ENCODE measurements at places on chromosomes 2 and 18.

- DNase-seq = no peak
These were observed 411.9 kb upstream of the TNP1 start for GRCh38 chr2:217271813-217272212.

DNA sequence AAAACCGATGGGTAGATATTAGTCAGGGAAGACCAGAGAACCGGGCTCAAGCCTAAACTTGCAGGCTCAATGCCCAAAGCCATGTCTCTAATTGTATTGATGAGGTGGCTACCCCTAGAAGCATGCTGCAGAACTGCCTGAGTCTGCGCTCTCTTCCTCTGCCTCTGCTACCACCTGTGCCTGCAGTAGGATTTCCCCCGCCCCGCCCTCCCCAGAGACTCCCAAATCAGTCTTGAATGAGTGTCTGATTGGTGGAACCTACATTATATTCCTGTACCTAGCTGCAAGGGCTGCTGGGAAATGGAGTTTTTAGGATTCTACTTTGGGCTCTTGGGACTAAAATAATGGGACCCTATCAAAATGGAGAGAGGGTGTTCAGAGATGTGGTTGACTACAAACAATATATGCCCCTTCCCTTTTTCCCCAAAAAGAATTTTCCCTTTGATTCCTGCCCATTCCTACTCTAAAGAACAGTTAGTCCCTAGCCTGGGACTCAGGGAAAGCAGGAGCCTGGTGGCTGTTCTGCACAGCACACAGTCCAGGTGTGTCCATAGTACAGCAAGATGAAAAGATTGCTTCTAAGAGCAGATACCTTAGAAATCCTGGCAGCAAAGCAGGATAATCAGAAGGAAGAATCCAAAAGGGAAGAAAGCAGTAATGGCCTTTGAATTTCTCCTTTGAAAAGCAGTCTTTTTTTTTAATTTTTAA lies 12.5 kb downstream of the GRP start:
- no peak for DNase-seq

DNA sequence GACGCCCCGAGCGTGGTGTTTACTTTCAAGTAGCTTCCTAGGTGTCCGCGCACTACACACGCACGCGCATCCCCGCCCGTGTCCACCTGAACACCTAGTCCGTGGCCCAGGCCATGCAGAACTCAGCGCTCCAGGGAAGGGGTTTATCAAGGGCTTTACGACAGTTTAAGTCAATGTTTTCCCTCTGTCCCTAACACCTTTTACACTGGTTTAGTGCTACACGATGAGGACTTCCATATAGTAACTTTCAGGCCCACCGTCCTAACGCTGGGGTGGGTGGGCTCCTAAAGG lies 1.4 kb upstream of the BCL2 start:
- no peak for DNase-seq

DNA sequence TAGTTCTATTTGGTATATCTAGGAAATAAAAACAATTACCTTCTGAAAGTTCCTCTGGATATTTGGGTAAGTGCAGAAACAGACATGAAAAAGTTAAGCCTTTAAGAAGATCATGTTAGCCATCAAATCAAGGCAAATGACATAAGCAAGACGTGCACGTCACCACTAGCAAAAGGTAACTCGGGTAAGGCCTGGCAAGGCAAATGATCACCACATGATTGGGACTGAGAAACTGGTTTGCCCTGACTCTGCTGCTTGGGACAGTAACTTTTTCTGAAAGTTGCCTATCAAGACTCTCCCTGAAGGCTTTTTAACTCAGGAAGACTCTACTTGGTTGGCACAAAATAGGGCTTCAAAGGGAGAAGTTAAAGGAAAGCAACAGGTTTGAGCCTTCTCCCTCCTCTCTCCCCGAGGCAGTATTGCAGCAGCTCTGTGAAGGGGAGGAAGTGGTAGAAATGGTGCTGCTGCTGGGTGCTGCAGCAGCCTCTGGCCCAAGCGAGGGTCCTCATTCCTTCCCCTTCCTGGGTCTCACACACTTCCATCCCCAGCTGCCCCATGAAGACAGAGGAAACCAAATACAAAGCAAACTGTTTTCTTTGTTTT lies 17.1 kb upstream of the TMEM237 start:
- DNase-seq = no peak

GRCh38 chr2:19746611-19747309 lies 155.0 kb downstream of the TTC32 start:
- DNase-seq = peak; percentile 10

GRCh38 chr2:234808907-234809306 lies 142.9 kb upstream of the SH3BP4 start:
- DNase-seq = no peak

- no peak for DNase-seq
These were observed 53.7 kb downstream of the EDAR start for GRCh38 chr2:108935271-108935741.

GRCh38 chr2:219570194-219570923 lies 980 bp downstream of the OBSL1 start:
- peak; percentile 11 for DNase-seq

DNA sequence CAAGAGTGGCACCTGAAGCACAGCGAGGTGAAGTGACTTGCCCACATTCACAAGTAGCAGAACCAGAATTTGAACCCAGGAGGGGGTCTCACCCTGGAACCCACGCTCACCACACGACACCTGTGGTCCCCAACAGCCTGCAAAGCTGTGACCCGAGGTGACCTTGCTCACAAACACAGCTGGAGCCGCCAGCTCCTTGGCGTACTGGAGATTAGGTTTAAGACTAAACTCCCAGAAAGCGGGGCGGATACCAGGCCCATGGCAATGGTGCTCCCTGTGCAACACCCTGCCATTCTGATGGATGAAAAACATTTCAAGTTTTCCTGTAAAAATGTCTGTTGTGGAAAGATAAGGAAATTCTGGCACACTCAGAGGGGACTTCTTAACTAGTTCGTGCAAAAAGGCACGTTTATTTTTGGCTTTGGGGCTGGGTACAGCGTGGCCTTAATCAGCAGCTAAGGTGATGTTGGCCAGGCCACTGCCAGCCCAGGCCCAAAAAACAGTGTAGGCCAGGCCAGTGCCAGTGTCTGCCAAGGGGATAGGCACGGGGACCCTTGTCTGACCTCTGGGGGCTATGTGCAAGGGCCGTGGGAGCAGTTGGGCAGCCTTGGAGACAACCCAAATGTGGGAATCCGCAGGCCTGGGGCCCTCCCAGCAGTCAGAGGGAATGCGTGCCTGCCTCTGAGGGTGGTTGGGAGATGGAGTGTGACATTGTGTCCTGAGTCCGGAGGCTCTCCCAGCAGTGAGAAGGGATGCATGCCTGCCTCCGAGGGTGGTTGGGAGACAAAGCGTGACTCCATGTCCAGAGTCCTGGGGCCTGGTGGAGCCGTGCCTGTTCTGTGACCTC lies 185.0 kb upstream of the HS6ST1 start:
- DNase-seq = no peak

DNA sequence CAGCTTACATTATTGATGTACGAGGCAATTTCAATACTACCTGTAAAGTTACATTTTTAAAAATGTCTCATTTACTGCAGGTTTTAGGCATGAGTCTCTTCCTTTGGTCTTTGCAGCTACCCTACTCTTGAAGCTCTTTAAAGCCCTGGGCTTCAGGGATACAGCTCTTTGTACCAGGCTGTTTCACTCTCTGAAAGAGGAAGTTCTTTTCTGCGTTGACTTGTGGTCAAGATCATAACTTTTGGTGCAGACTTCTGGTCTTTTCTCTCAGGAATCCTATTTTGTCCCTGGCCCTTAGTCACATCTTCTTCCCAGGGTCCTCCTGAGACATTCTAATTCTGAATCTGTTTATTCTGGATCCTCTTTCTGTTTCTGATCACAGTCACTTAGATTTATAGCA lies 16.6 kb upstream of the HRH4 start:
- DNase-seq = no peak

GRCh38 chr2:105793196-105793975 lies 48.7 kb downstream of the NCK2 start:
- no peak for DNase-seq

- DNase-seq = no peak
These were observed 1.5 kb downstream of the IKZF2 start for GRCh38 chr2:213149949-213150314.

- no peak for DNase-seq
These were observed 25.5 kb downstream of the IGFBP2 start for GRCh38 chr2:216658757-216659156.

- no peak for DNase-seq
These were observed 25.2 kb upstream of the RGPD4 start for GRCh38 chr2:107801498-107801897.

GRCh38 chr18:21000667-21001066 lies 110.9 kb downstream of the ROCK1 start:
- no peak for DNase-seq

DNA sequence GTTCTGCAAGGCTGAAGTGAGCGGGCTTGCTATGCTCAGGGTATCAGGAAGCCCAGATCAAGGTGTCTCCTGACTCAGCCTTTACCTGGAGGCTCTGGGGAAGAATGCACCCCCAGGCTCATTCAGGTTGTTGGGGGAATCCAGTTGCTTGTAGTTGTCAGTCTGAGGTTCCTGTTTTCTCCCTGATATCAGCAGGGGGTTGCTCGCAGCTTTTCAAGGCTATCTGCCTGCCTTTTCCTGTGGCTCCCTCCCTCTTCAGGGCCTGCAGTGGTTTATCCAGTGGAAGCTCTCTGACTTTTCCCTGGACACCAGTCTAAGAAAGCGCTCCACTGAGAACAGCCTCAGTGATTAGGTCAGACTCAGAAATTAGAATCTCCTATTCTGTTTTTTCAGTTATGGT lies 116.6 kb downstream of the PTPRM start:
- no peak for DNase-seq

DNA sequence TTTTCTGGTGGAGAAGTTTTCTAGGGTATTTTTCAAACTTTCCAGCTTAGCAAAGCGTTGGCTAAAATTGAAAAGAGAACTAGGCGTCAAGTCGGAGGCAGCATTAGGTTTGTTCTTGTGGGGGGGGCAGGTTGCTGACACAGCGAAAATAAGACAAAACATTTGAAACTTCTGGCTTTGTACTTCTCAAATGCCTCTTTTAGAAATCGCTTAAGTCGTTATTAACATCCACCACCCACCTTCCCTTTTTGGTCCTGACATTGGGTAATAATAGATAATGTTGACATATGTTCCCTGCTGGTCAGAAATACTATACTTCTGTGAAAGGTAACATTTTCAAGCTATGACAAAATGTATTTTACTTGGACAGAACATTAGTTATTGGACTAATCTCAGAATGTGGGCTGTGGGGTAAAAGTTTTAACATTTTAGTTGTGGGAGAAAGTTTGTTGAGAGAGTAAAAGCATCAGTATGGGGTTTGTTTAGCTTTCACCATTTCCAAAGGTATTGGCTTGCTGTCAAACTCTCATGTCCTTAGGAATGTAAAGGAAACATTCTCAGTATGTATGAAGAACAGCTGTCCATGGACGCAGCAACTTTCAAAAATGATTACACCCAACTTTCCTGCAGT lies 88.1 kb upstream of the ZEB2 start:
- no peak for DNase-seq

- DNase-seq = no peak
These were observed 87.5 kb downstream of the BOD1L2 start for GRCh38 chr18:57234346-57234745.

DNA sequence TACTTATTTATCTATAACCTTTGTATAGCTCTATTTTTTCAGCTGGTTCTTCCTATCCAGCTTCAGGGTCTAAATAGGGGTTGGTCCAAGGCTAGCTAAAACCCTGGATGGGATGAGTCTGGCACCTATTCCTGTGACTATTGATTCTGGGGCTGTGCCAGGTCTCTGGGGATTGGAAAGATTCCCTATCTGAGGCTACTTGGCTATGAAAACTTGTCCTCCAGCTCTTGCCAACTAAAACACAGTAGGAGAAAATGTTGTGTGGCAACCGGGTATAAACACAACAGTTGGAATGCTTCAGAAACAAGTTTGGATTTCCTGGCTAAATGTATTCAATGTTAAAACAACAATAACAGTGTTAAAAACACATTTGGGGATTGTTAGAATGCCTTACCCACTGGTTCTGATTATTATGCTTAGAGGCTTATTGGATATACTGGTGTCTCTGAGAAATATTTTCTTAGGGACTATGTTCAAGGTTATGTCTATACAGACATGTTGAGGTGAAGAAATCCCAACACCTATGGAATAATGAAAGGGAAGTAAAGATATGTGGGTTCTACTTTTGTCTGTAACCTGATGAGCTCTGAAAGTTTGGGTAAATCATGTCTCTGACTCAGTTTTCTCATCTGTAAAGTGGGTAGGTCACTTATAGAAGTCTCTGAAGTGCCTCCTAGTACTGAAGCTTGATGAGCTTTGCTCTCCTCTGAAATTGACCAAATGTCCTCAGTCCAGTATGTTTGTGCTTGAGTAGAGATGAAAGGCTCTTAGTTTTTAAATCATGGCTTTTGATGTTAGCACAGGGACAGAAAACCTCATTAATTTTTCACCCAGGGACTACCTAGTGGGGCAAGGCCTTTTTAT lies 460.7 kb downstream of the MTX2 start:
- DNase-seq = no peak

DNA sequence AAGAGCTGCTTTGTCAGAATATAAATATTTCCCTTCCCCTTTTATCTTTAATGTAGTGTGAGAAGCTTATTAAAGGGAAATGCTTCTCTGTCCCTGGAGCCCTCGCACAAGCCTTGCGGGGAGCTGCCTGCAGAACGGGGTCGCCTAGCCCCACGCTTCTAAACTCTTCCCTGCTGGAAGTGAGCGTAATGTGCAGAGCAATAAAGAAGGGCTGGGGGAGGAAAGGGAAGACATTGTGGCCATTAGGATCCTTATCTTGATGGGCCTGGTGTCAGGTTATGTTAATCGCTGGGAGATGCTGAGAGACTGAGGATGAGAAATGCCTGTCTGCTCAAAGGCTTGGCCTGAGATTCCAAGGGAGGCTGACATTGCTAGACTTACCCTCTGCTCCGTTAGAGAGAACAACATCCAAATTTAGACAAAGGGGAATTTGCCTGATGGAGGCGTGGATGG lies 18.9 kb upstream of the FZD7 start:
- DNase-seq = no peak

DNA sequence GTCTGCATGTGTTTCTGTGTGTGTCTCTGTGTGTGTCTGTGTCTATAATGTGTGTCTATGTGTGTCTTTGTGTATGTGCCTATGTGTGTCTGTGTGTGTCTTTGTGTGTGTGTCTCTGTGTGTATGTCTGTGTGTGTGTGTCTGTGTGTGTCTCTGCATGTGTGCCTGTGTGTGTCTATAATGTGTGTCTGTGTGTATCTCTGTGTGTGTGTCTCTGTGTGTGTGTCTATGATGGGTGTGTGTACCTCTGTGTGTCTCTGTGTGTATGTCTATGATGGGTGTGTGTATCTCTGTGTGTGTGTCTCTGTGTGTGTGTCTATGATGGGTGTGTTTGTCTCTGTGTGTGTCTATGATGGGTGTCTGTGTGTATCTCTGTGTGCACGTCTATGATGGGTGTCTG lies 126.2 kb upstream of the GPC1 start:
- DNase-seq = no peak

GRCh38 chr2:19611491-19612332 lies 253.3 kb upstream of the OSR1 start:
- no peak for DNase-seq

DNA sequence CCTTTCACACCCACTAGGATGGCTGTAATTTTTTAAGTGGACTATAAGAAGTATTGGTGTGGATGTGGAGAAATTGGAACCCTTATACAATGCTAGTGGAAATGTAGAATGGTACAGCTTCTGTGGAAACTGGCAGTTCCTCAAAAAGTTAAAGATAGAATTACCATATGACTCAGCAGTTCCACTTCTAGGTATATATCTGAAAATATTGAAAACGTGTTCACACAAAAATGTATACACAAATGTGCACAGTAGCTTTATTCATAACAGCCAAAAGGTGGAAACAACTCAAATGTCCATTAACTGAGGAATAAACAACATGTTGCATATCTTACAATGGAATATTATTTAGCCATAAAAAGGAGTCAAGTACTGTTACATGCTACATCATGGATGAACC lies 17.7 kb downstream of the TANK start:
- DNase-seq = no peak
